Fibroblast of pulmonary artery (primary cell): ENCODE measurements at places on chromosomes 3 and 15.

GRCh38 chr3:142963516-142964448 is at the start of gene PAQR9:
Gene PAQR9 (minus strand): TSS chr3:142963674. CDS start chr3:142963336, 338 bp downstream.
- peak; percentile 14 for DNase-seq

- no peak for DNase-seq
Observed at GRCh38 chr3:35529337-35529736, 110.0 kb upstream of the ARPP21 start.

DNA sequence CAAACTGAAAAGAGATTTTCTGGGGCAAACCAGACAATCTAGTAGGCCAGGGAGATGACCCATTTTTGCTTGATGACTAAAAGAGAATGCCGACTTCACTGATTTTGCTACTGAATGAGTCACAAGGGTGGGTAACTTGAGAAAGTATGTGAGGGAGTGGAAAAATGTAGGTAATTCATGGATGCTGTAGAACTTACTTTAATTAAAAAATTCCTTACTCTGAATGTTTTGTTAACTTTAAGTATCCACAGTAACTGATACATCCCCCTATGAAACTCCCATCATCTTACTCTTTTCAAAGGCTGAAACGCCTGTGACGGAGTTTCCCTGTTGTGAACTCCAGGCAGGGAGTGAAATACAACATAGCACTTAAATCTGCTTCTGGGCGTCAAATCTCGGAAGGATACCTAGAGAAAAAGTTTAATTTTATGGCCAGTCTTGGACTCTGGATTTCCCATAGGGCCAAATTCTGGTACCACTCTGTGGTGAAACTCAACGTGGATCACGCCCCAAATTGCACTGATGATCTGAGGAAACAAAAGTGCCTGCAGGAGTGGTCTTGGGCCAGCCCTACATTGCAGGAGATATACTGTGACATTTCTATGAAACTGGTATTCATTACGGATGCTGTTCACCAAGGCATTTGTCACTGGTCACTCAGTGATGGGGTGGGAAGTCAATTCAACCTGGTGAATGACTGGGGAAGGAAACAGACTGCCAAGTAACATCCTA is 24.0 kb downstream of the GOLIM4 start:
- peak; percentile 79 for DNase-seq

GRCh38 chr15:76398317-76399104 is 61.9 kb downstream of the ISL2 start:
- DNase-seq: no peak

GRCh38 chr3:167886690-167887089 is 151.2 kb downstream of the SERPINI1 start:
- DNase-seq: no peak

- DNase-seq: no peak
Observed at GRCh38 chr3:69535613-69536012, 149.7 kb upstream of the FRMD4B start.

DNA sequence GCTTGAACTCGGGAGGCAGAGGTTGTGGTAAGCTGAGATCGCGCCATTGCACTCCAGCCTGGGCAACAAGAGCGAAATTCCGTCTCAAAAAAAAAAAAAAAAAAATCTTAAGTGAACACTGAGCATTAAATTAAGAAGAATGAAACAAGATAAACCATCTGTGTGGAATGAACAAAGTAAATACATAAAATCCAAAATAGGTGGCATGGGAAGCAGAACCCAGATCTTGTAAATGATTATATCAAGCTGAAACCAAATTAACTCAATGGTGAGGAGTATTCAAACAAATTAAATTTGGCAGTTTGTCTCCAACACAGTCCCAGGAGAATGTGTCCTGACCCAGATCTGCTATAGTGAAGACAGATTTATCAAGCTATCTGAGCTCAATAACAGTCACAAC is 32.1 kb downstream of the STAG1 start:
- DNase-seq: no peak

DNA sequence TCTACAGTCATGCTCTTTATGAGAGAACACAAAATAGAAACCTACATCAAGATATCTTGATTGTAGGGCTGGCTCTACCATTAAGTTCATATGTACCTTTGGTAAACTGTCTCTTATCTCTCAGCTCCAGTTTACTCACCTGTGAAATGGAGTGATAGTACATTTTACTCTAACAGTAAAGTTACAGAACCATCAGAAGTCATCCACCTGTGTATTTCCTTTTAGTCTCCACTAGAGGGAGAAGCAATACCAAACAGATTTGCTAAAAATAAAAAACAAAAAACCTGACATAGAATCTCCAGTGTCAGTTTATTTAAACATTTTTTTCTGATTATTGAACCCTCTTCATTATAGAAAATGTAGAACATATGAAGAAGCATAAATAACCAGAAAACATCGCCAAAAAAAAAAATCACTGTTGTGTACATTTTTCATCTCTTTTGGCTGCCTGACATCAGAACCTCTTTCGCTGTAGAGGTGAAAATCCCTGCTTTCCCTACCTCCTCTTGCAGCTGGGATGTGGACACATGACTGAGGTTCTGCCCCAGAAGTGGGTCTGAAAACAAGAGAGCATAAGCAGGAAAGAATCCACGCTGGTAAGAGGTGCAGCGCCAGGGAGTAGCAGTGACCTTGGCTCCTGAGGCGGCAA is 48.7 kb upstream of the WDR72 start:
- peak; percentile 6 for DNase-seq

DNA sequence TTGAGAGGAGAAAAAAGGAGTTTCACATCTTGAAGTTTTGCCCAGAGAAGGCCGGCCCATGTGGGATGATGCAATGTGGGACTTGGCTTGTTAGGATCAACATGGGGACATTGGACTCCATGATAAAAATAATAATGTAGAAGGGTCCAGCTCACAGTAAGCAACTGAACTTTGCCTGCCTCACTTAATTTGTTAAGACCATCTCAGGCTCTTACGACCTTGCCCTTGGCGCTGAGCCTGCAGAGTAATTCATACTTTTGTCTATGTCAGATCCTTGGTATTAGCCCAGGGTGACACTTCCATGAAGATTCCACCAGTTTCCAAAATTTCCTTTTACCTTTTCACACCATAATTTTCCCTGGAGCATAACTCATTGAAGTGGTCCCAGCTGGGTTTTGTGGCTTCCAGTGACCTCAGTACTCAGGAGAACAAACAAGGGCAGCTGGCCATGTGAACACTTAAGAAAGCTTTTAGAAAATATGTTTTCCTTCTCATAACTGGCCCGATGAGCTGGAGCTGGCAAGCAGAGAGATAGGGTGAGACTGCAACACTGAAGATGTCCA is 315.4 kb upstream of the RASGRP1 start:
- DNase-seq: peak; percentile 58

DNA sequence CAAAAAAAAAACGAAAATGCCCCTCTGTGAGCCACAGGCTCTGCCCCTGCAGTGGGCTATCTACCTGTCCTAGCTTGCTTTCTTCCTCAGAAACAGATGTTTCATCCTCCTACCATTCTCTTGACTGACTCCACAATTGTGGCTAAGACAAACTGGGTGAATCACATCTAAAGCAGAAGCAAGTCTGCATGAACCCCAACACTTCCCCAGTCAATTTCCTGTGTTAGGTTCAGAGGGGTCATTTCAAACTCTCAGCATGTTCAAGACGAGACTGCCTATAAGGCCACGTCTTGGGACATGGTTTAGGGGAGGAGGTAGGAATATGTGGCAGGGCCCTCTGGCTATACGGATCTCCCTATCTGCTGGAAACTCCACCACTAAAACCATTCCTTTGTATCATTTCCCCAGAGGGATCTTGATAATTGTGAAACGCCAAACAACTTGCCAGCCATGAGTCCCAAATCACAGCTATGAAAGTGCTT is 28.6 kb upstream of the ANKDD1A start:
- peak; percentile 55 for DNase-seq

DNA sequence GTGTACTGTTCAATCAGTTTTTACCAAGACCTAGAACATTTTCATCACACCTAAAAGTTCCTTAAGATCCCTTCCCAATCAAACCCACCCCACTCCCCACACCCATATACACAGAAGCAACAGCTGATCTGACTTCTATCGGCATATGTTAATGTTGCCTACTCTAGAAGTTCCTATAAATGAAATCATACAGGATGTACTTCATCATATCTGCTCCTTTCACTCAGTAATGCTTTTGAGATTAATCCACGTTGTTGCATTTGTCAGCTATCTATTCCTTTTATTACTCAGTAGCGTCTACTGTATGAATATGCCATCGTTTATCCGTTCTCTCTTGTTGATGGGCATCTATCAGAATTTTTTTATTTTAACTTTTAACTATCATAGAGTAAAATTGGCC is 14.3 kb upstream of the FILIP1L start:
- no peak for DNase-seq

DNA sequence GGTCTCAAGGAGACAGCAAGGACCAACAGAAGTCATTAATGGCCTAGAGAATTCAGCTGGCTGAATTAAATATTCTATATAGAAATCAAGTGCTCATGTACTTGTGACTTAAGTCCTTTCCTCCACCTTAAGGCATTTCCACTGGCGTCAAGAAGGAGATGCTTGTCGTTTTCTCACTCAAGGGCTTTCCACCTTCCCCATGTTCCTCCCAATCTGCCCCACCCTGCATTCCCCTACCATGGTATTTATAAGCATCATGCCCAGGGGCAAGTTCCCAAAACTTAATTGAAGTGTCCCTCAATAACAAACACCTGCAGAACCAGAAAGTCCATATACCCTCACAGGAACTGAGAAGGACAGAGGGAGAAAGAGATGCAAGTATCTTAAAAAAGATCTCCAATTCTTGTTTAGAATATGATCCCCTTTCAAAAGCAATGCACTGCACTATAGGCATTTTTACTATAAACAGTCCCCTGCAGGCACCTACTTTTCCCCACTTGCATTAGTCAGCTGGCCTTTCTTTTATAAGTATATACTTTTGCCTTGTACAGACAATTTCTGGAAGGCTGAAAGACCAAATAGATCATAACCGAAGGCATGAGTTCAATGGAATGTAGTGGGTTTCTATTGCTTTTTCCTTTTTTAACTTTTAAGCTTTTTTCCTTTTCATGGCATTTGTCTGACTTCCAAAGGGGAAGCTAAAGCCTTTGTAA is 29.6 kb downstream of the TMEM39A start:
- no peak for DNase-seq

GRCh38 chr3:150268426-150269391 is 139.4 kb upstream of the TSC22D2 start:
- DNase-seq: peak; percentile 18

- no peak for DNase-seq
Observed at GRCh38 chr15:87537295-87537694, 719.2 kb downstream of the NTRK3 start.

- DNase-seq: no peak
Observed at GRCh38 chr15:82788496-82788895, 17.4 kb downstream of the FSD2 start.

- peak; percentile 29 for DNase-seq
Observed at GRCh38 chr3:29406291-29406832, 125.5 kb downstream of the RBMS3 start.
